Activated T-cell treated with anti-CD3 and anti-CD28 coated beads, Interleukin-2, amount 50 U/mL, for 72 hours (primary cell): ENCODE measurements at places on chromosomes 3 and 15. TPM values are rescaled to one million over a fixed set of nuclear protein-coding genes. Genes with fewer than 3 reads are reported as not detected.

VGLL4 gene
- total RNA-seq = 22.3 TPM

PLA2G4D gene
- total RNA-seq = not detected

ASTE1 gene
- 10.8 TPM for total RNA-seq

CHRNA7 gene
- total RNA-seq = 0.51 TPM

DNA sequence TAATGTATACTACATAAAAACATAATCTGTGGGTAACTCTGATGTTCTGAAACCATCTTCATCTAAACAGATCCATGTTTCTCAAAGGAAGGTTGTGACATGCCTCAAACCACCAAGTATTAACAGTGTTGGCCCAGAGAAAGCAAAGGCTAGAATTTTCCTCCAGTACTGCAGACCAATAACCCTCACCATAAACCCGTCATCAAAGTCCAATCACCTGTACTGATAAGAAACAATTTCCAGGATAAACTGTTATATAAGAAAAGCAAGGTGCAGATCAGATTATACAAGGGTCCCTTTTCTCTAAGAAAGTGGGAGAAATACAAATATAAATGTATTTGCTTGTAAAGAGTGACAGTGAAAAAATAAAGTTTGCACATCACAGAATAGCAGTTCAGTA is 32.3 kb downstream of the TBC1D2B start:
- peak overlapping the region; percentile 82 for H3K27ac ChIP-seq
- no peak for DNase-seq
- no peaks in the 10 kb centered on the region for H3K27me3 ChIP-seq
- H3K36me3 ChIP-seq = peaks cover 4% of the 10 kb centered on the region

DNA sequence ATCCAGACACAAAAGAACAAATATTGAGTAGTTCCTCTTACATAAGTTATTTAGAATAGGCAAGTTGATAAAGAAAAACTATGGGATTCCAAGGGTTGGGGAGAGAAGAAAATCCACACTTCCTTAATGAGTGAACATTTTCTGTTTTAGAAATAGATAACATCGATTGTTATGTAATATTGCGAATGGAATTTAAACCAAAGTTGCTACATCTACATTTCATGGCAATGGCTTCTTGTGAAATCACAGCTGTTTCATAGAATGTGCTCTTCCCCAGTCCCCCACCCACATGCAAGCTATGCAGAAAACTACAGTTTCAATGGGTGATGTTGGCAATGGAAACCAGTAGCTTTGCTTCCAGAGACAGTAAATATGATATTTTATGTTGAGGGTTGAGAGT is 1639.5 kb downstream of the SI start:
- H3K36me3 ChIP-seq = no peaks in the 10 kb centered on the region
- H3K27ac ChIP-seq = no peak overlapping the region
- no peak for DNase-seq

DNA sequence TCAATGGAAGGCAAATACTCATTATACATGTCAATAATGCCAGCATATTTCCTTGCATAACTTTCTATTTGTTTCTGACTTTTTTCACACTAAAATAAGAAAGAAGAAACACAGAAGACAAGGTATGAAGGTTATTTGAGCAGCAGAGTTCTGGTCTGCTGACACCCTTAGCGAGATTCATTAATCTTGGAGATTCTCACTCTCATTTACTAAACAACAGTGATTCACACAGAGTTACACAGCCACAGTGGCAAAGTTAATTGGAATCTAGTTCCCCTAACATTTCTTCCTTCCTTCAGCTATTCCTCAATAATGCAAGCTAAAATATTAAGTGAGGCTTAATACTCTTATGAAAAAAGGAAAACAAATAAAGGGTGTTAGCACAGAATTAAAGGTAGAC is 1044.0 kb downstream of the IGSF11 start:
- H3K4me3 ChIP-seq = no peak overlapping the region
- H3K36me3 ChIP-seq = no peaks in the 10 kb centered on the region
- no peak for DNase-seq
- H3K27me3 ChIP-seq = no peaks in the 10 kb centered on the region
- no peak overlapping the region for H3K27ac ChIP-seq
- H3K4me1 ChIP-seq = no peaks in the 10 kb centered on the region

DNA sequence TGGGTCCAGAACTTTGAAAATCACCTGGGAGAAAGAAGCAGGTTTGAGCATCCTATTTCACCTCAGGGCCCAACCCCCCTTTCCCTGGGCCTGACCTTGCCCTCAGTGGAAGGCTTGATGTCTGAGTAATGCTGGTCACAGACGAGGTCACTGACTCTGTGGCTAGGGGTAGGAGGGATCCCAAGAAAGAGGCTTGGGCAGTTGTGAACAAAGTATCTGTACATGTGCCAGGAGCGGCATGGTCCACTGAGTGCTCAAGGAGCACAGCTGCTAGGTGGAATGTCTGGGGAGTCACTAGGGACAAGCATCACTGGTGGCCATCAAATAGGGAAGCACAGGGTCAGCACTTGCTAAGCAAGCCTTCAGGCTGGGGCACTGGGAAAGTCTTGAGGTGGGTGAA is 7.3 kb downstream of the CCDC71 start:
- H3K4me1 ChIP-seq = peaks cover 25% of the 10 kb centered on the region
- DNase-seq = no peak
- no peak overlapping the region for H3K4me3 ChIP-seq
- H3K27me3 ChIP-seq = no peaks in the 10 kb centered on the region
- H3K36me3 ChIP-seq = peaks cover 4% of the 10 kb centered on the region
- H3K27ac ChIP-seq = no peak overlapping the region

DNA sequence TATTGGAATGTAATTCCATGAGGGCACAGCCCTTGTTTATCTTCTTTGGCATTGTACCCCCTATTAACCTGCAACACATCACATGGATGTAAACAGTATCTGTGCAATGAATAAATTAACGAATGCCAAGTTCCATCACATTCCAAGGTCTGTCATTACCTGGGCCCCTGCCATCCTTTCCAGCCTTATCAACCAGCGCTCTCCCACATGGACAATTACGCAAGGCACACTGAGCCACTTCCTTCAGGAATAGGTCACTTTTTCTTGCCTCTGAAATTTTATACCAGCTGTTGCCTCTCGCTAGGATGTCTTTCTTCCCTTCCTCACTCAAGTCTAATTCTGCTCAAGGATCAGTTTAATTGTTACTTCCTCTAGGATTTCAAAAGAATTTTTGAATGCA is 1051.8 kb upstream of the CFAP20DC start:
- H3K4me1 ChIP-seq = peaks cover 39% of the 10 kb centered on the region
- no peaks in the 10 kb centered on the region for H3K27me3 ChIP-seq
- H3K4me3 ChIP-seq = no peak overlapping the region
- no peak for DNase-seq
- no peak overlapping the region for H3K27ac ChIP-seq
- H3K36me3 ChIP-seq = no peaks in the 10 kb centered on the region

- H3K27ac ChIP-seq = no peak overlapping the region
- no peaks in the 10 kb centered on the region for H3K4me1 ChIP-seq
These were observed 70.4 kb downstream of the ADCY5 start for GRCh38 chr3:123378409-123378915.

DNA sequence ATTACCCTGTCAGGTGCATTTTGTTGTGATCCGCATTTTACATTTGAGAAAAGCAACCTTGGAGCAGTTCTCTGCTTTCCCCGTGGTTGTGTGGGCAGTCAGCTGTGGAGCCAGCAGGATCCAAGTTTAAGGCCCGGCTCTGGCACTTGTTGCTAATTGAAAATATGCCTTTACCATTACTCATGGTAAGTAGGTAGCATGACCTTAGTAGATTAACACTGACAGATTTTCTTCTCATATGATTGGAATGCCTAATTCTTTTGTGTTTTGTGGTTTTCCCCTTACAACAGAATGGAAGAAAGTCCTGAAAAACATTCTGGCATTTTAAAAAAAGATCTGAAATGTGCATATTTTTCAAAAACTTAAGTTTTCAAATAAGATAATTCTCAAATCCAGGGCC is 246.5 kb upstream of the LRRN1 start:
- no peaks in the 10 kb centered on the region for H3K36me3 ChIP-seq
- no peak overlapping the region for H3K27ac ChIP-seq
- no peaks in the 10 kb centered on the region for H3K4me1 ChIP-seq

GRCh38 chr3:129593230-129593594 is 13.3 kb downstream of the PLXND1 start:
- H3K36me3 ChIP-seq = no peaks in the 10 kb centered on the region
- peaks cover 23% of the 10 kb centered on the region for H3K27me3 ChIP-seq
- H3K27ac ChIP-seq = no peak overlapping the region
- peak overlapping the region; percentile 65 for H3K4me3 ChIP-seq
- no peak for DNase-seq

DNA sequence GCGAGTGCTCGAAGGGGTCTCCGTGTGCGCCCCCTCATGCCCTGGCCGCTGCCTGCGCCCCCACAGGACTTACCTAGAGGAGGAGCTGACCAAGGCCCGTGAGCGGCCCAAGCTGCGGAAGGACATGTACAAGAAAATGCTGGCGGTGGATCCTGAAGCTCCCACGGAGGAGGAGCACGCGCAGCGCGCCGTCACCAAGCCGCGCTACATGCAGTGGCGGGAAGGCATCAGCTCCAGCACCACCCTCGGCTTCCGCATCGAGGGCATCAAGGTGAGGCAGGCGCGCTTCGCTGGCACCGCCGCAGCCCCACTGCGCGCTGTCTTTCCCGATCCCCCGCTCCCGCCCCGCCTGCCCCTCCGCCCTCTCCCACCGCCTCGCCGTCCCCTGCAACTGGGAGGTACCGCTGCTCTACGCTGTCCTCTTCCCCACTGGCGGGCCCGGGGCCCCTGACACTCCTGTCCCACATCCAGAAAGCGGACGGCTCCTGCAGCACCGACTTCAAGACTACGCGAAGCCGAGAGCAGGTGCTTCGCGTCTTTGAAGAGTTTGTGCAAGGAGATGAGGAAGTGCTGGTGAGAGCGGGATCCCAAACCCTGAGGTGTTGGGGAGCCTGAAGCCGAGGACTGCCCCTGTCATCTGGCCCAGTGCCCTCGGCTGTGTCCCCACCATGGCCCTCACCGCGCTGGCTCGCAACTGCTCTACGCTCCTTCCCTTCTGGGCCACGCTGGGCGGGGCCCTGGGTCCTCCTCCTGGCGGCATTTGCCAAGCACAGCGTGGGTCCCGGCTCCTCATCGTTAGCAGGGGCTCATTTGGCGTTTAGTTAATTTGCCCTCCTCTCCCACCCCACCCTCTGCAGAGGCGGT is 8.5 kb downstream of the ITPKA start:
- DNase-seq = no peak
- H3K27me3 ChIP-seq = peaks cover 67% of the 10 kb centered on the region
- H3K4me1 ChIP-seq = peaks cover 30% of the 10 kb centered on the region
- H3K27ac ChIP-seq = no peak overlapping the region

DNA sequence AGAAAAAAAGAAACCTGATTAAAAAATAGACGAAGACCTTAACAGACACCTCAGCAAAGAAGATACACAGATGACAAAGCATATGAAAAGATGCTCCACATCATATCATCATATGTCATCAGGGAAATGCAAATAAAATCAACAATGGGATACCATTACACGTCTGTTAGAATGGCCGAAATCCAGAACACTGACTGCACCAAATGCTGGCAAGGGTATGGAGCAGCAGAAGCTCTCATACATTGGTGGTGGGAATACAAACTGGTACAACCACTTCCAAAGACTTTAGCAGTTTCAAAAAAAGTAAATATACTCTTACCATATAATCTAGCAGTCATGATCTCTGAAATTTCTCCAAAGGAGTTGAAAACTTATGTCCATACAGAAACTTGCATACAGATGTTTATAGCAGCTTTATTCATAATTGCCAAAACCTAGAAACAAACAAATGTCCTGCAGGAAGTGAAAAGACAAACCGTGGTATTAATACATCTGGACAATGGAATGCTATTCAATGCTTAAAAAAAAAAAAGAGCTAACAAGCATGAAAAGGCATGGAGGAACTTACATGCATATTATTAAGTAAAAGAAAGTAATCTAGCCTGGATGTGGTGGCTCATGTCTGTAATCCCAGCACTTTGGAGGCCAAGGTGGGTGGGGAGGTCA is 107.4 kb downstream of the HES1 start:
- H3K4me1 ChIP-seq = no peaks in the 10 kb centered on the region
- no peak overlapping the region for H3K27ac ChIP-seq
- H3K36me3 ChIP-seq = no peaks in the 10 kb centered on the region

- H3K27ac ChIP-seq = no peak overlapping the region
- no peaks in the 10 kb centered on the region for H3K36me3 ChIP-seq
- peaks cover 16% of the 10 kb centered on the region for H3K4me1 ChIP-seq
- DNase-seq = no peak
- H3K4me3 ChIP-seq = no peak overlapping the region
These were observed 8.5 kb downstream of the PLXND1 start for GRCh38 chr3:129598000-129598381.

DNA sequence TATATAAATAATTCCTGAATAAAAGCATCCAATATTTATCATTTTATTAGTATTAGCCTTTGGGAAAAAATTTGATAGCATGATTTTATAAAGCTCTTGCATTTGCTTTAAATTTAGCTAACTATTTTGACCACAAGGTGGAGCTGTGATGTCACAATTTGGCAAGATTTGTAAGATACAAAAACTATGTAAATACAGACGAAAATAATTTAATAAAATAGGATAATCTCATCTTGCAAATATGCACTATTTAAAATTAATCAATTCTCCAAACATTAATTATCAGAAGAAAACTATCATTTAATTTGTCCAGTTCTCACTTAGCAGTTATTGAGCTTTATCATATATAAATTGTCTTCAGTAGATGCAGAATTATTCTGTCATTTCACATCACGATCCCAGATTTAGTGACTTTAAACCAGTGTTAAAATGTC is 95.4 kb downstream of the PLOD2 start:
- no peaks in the 10 kb centered on the region for H3K27me3 ChIP-seq
- no peaks in the 10 kb centered on the region for H3K36me3 ChIP-seq
- DNase-seq = peak; percentile 2
- no peak overlapping the region for H3K27ac ChIP-seq

DNA sequence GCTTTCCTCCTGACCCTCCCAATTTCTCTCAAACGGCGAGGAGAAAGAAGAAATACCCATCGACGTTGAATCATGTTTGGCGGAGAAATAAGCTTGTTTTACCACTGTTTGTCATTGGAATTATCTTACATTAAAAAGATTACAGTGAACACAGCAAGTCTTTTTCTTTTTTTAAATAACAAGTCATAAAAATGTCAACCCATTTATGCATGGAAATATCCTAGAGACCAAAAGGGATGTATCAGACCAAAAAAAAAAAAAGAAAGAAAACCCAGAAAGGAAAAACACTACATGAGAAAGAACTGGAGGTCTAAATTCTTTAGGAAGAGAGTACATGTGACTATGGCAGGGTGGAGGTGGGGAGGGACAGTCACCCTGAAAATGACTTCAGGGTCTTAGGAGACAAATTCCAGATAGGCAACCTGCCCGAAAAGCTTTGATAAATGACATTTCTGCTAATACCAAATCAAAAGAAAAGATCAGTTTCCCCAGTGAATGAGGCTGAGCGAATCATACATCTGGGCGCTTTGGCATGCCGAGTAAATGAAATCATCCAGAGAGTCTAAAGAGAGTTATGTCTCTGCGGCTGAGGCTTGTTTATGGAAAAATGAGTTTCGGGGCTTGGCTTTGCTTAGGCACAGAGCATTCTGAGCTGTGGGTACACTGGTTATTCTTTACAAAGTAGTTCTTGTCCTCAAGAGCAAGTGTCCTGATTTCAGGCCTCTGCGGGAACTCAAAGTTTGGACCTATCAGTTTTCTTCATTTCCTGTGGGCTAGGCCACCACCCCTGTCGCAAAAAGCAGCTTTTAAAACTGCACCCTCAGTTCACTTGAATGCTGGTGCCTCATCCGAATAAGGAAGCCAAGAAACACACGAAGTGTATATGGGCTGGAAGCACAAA is 110.1 kb upstream of the TGFBR2 start:
- DNase-seq = no peak
- H3K4me3 ChIP-seq = peak overlapping the region; percentile 47
- no peaks in the 10 kb centered on the region for H3K36me3 ChIP-seq
- peak overlapping the region; percentile 67 for H3K27ac ChIP-seq
- H3K4me1 ChIP-seq = peaks cover 38% of the 10 kb centered on the region
